ENCODE measurements at places on chromosomes 1 and 21.

DNA sequence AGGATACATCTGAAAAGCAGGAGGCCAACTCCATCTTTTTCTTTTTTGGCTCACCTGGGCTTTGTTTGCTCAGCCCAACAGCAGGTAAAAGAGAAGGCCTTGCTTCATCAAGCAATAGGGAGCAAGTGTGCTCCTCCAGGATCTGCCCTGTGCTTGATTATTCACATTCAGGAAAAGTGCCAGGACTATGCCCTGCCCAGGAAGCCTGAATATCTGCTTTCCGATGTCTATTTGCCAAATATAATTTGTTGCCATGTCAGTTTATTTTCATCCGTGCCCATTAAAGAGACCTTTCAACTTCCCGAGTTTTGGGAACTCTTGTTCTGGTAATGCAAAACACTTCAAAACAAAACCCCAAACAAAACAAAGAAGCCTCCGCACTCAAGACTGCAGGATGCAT, 185.3 kb downstream of the CDC7 start:
- DNase-seq: no peak

DNA sequence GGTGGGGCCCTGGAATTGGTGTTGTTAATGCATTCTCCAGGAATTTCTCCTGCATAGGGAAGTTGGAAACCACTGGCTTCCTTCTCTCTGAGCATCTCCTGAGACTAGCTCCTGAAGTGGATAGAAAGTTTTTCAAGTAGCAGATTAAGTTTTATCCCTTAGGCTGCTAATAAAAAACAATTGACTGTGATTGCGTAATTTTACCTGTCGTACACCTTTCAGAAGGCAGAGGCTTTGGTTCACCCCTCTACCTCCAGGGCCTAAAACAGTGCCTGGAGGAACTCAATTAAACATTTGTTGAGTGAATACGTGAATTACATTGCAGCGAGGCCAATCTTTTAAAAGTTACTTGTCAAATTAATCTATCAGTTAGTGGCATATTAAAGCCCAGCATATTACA, 3.4 kb downstream of the ITSN1 start:
- DNase-seq: no peak

DNA sequence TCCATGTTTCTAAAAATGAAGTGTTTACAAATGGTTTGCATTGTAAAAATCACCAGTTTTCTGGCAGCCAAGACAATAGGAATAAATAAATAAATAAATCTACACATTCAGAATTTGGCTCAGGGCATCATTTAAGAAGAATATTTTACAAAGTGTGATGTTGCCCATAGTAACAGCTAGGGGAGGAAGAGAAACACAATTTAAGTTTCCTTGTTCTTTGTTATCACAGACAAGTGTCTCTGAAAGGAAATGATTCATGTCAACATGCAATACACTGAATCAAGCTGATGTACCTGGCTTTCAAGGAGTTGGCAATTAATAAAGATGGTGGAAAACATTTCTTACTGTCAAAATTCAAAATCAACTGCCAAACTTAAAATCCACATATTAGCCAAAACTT, 74.7 kb downstream of the LHX8 start:
- no peak for DNase-seq

- no peak for DNase-seq
Measured at GRCh38 chr1:7454052-7454815, 316.9 kb upstream of the VAMP3 start.

- no peak for DNase-seq
Measured at GRCh38 chr1:9453375-9453774, 85.9 kb upstream of the SLC25A33 start.

- DNase-seq: no peak
Measured at GRCh38 chr1:89888480-89889322, 67.9 kb downstream of the LRRC8D start.

DNA sequence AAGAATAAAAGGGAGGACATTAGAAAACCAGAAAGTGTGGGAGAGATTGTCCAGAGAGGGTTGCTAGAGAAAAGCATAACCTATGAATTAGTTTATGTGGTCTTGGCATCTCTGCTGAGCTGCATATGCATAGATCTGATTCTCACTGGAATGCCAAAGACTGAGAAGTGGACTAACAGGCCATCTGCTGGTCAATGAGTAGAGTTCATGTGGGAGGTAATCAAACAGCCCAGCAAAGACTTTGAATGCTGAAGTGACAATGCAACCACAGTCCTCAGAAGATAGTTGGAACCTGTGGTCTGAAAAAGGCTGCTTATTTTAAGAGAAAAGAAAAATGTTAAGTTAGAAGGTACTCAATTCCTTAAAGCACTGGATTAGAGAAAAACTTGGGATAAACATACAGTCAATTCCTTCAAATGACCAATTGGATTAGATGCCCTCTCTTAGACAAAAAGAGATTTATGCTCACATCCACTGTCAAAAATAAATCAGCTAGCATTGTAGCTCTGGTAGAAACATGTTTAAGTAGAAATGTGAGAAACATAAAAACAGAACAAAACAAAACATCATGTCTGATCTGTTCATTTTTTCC, 382.8 kb downstream of the AMY1C start:
- peak; percentile 15 for DNase-seq

DNA sequence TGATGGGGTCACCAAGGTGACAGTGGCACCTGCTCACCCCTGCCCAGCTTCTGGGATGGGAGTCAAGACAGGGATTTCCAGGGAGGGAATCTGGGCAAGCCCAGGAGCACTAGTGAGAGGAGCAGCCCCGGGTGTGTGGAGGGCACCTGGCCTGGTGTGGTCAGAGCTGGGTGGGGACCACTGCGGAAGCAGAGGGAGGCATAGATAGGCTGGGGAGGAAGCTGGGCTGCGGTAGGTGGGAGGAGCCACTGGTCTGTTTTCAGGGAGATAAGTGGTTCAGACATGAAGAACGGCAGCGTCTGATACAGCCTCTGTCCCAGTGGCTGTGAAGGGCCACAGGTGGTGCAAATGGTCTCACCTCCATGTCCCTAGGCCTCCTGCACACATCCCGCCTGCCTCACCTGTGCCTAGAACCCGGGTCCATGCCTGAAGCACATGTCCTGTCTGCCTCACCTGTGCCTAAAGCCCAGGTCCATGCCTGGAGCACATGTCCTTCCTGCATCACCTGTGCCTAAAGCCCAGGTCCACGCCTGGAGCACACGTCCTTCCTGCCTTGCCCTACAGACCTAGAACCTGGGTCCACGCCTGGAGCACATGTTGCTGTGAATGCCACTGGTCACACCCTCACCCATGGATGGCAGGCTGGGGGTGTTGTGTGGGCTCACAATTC, 325.9 kb upstream of the AJAP1 start:
- DNase-seq: no peak

DNA sequence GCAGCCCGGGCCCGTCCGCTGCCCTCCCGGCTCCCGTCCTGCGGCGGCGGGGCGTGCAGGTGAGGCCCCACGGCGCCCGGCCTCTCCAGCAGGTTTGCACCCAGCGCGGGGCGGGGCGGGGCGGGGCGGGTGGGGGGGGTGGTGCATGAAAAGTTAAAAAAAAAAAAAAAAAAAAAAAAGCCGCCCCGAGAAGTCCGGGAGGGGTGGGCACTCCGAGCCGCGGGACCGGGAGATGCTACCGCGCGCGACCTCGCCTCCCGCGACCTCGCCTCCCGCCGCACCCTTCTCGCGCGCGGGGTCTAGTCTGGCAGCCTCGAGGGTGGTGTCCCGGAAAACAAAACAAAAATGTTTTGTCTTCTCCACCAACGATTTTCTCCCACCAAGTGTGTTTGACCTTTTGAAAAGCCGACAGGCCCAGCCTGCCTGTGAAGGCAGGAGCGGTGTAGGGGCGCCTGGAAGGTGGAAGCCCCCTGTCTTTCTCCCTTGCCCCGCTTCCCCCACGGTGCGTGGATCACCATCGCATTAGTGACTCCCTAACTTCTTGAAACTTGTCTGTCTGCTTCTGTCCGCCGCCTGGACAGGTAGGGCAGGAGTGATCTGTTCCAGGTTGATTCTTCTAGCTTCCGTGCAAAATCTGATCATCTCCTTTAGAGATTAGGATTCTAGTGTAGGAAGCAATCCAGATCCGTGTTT, 569 bp downstream of the RCAN3 start:
- DNase-seq: no peak

GRCh38 chr21:38803075-38803660, 2.6 kb upstream of the ETS2 start:
- no peak for DNase-seq

- no peak for DNase-seq
Measured at GRCh38 chr21:42970946-42971653, 3.3 kb upstream of the PKNOX1 start.

GRCh38 chr1:44312399-44313196, 42.5 kb downstream of the ERI3 start:
- no peak for DNase-seq

DNA sequence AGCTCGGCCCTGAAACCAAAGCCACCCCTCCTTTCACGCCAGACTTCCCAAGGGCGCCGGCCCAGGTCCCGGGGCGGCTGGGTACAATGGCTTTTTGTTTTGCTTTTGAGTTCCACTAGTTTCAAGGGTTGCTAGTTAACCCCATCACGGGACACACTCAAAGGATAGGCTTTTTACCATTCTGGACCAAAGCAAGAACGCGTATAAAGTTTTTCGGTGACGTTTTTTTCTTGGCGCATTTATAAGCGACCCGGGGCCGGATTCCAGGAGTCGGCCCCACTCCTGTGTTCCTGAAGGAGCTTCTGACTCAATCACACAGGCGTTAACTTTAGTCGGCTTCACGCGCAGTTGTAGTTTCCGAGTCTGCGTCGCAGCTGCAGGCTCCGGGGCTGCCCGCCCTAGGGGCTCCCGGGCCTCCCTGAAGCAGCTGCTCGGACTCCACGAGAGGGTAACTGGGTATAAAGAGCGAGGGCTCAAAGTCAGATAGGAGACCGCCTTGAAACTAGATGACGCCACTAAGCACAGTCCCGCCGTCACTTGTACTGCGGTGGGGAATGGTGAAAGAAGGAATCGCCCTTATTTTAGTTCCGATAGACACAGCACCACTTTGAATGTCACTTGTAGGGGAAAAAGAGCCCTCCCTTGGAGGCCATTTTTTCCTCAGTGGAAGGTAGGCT, 707 bp upstream of the KLHL21 start:
- no peak for DNase-seq

GRCh38 chr1:190935925-190936324, 458.3 kb upstream of the BRINP3 start:
- DNase-seq: no peak

DNA sequence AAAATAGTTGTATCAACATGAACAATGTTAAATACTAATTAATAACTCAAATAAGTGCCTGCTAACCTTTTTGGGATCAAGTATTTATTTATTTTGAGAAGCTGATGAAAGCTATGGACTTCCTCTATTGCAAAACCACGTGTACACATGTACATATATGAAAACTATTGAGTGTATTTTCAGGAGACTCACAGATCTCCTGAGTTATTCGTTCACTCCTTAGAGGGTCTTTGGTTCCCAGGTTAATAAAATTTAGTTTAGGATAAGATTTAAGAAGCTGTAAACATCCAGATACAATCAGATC, 130.5 kb downstream of the DISC1 start:
- no peak for DNase-seq

GRCh38 chr1:7587108-7587772, 183.9 kb upstream of the VAMP3 start:
- DNase-seq: no peak

GRCh38 chr21:42012344-42012743, 2.2 kb upstream of the ZBTB21 start:
- DNase-seq: no peak

- DNase-seq: no peak
Measured at GRCh38 chr1:183687546-183688304, 34.6 kb upstream of the APOBEC4 start.

GRCh38 chr21:35232545-35233176, 183.6 kb upstream of the RUNX1 start:
- DNase-seq: peak; percentile 84

- DNase-seq: no peak
Measured at GRCh38 chr21:35138665-35139381, 89.7 kb upstream of the RUNX1 start.

DNA sequence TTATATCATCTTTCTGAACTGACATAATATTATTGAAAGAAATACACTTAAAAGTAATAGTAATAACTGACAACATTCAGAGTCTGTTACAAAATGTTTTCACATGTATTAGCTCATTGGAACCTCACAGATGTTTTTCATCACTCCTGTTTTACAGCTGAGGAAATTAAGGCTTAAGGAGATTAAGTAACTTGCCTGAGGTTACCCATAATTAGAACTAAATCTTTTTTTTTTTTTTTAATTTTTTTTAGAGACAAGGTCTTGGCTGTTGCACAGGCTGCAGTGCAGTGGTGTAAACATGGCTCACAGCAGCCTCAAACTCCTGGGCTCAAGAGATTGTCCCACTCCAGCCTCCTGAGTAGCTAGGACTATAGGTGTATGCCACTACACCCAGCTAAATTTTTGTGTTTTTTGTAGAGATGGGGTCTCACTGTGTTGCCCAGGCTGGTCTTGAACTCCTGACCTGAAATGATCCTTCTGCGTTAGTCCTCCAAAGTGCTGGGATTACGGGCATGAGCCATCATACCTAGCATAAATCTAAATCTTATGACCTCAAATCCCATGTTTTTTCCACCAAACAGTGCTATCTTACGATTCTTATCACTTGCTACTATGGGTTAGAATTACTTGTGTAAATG, 64.7 kb upstream of the MACF1 start:
- no peak for DNase-seq

DNA sequence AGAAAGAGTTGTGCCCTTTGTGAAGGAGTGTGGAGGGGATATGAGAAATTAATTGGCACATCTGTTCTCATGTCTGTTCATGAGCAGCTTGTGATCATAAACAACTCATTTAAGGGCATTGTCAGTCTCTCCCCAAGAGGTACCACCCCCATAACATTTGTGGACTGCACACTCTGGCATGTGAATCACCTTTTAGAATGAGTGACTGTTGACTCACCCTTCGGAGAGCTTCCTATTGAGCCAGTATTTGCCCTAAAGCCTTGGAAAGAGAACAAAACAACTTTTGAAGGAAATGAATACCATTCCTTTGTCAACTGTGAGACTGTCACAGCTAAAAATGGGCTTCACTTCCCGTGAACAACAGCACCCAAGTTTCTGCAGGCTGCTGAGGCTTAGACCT, 27.5 kb upstream of the MYSM1 start:
- peak; percentile 90 for DNase-seq

DNA sequence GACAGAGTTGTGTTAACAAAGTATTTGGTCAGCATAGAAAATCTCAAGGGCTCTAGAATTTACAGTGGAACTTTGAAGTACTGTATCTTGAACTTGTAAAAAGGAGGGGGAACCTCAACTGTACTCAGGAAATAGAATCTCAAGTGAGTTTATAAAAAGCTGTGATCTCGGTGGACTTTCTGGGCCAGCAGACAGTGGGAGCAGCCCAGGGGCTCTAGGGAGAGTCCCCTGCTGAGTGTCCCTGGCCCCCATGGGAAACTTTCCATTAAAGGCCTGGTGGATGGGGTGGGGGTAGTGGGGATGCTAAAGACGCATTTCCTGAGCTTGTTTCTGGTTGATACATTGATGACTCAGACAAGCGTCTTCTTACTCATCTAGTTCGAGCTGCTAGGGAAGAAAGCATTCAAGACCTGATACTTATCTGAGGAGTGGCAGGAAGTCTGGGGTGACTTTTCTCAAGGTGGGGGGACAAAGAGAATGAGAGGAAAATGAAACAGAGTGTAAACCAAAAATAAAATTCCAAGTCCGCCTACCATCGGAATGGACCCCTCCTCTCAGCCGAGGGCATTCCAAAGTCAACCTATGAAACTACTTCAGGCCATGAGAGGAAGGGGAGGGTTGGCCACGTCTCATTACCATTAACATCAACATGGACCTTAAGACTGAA, 65.5 kb downstream of the NID1 start:
- peak; percentile 43 for DNase-seq

GRCh38 chr1:197468543-197469175, 200.6 kb downstream of the CRB1 start:
- no peak for DNase-seq

- no peak for DNase-seq
Measured at GRCh38 chr1:162187687-162188276, 118.3 kb downstream of the NOS1AP start.
